ENCODE measurements at places on chromosomes 2 and 18. TPM values are rescaled to one million over a fixed set of nuclear protein-coding genes. Genes with fewer than 3 reads are reported as not detected.

GRCh38 chr2:59249441-59250306, 1008.5 kb upstream of the FANCL start:
- DNase-seq = no peak

- no peak for DNase-seq
Observed at GRCh38 chr18:76573325-76574025, 78.4 kb upstream of the ZNF516 start.

GRCh38 chr2:201600906-201601305, 42.4 kb downstream of the TMEM237 start:
- no peak for DNase-seq

The FOXD4L1 gene
- polyA plus RNA-seq = 2.6 TPM

The BOK gene
- 46.0 TPM for polyA plus RNA-seq

GRCh38 chr2:150274108-150274507, 213.4 kb downstream of the RND3 start:
- no peak for DNase-seq

- DNase-seq = no peak
Observed at GRCh38 chr2:231671270-231672050, 36.9 kb upstream of the PTMA start.

DNA sequence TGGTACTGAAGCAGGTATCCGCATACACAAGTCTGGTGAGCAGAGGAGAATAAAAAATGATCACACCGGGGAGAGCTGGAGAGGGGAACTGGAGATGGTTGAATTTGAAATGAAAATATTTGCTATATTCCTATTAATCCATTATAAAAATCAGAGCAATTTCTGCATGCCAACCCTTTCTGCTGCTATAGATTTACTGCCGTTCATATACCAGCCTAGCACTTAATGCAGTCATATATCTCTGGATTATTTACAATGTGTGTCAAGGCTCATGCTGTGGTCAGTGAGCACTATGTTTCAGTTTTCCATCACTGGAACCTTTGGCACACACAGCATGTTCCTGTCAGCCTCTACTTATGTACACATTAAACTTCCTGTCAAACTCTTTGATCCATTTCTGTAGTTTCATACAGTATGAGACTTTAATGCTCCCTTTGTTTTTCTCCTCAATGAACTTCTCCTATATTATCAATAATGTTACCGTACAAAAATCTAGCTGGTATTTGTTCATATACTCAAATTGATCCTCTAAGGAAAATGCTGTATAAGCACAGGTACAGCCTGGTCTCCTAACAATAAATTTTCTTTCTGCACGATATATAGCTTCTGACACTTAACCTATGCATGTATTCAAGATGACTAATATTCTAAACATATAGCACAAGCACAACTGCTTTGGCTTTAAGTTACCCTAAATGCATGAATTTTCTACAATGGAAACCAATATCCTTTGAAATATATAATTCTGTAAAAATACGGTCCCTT, 36.7 kb downstream of the FANCL start:
- no peak for DNase-seq

DNA sequence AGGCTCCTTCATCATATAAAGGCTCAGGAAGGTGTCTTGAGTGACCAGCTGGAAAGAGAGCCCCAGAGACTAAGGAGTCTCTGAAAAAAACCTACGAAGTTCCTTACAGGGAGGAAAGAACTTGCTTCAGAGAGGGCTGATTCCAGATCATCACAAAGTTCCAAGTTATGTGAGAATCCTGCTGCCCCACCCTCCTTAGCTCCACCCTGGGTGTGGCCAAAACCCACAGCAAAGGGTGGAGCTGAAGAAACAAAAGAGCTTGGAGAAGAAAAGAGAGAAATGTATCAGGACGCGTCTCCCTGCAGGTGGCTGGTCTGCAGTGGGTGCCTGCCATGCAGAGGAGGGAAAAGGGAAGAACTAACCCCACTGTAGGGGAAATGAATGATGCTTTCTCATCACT, 32.8 kb upstream of the ZNF396 start:
- no peak for DNase-seq

- no peak for DNase-seq
Observed at GRCh38 chr18:10153924-10154752, 240.3 kb downstream of the VAPA start.

GRCh38 chr2:28707592-28707991, 44.0 kb upstream of the PPP1CB start:
- no peak for DNase-seq

The ALK gene
- 0.12 TPM for polyA plus RNA-seq

GRCh38 chr2:86054535-86055082, 51.1 kb downstream of the POLR1A start:
- no peak for DNase-seq

DNA sequence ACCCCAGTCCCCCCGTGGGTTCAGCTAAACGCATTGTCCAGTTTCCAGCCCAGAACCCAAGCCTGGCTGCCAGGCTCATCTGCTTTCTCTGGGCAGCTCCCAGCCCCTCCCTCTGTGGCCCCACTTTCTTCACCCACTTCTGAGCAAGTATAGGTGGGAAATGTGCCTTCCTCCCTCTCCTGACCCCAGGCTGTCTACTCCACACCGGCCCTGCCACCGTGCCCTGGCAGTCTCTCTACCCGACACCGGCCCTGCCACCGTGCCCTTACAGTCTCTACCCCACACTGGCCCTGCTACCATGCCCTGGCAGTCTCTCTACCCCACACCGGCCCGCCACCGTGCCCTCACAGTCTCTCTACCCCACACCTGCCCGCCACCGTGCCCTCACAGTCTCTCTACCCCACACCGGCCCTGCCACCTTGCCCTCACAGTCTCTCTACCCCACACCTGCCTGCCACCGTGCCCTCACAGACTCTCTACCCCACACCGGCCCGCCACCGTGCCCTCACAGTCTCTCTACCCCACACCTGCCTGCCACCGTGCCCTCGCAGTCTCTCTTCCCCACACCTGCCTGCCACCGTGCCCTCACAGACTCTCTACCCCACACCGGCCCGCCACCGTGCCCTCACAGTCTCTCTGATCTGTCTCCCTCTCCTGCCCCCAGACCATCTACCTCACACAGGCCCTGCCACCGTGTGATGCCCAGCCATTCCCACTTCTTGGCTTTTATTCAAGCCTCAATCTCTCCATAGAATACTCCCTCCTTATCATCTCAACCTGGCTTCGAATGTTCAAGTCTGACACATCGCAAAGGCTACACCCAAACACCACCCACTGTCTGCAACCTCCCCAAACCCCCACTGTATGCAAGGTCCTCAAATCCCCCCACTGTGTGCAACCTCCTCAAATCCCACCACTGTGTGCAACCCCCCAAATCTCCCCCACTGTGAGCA, 108.9 kb downstream of the TPO start:
- DNase-seq = no peak

DNA sequence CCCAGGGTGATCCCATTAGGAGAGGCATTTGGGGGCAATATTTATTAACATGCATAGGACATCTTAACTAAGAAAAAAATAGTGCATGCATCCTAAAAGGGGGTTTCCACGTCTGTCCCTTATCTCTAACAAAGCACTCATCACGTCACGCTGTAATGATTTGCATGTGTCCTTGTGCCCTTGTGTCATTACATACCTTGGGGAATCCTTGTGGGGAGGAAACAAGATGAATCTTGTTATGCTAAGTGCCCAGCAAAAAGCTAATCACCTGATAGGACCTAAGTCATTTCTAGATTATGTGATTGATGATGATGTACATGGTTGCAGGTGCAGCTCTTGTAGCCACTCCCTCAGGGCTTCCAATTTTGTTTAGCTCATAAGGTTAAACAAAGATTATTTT, 250.9 kb downstream of the FBXO15 start:
- DNase-seq = no peak

GRCh38 chr2:203690117-203690431, 16.4 kb upstream of the CD28 start:
- DNase-seq = no peak

The HTR2B gene
- not detected for polyA plus RNA-seq

The SCTR gene
- 0.79 TPM for polyA plus RNA-seq

DNA sequence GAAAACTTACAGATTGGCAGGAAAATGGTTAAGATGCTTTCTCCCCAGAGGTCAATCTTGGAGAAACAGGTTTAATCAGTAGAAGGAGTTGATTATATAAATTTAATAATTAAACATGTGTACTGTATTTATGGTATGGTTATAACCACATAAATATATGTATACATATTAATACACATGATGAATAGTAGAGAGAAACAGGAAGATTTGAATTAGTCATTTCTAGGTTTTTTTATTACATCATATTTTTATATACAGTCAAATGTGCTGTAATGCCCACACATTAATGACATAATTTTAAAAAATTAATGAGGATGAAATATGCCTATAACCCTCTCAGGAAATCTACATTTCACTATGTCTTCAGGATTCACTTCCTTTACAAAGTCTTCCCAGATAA, 229.7 kb downstream of the IKZF2 start:
- no peak for DNase-seq

DNA sequence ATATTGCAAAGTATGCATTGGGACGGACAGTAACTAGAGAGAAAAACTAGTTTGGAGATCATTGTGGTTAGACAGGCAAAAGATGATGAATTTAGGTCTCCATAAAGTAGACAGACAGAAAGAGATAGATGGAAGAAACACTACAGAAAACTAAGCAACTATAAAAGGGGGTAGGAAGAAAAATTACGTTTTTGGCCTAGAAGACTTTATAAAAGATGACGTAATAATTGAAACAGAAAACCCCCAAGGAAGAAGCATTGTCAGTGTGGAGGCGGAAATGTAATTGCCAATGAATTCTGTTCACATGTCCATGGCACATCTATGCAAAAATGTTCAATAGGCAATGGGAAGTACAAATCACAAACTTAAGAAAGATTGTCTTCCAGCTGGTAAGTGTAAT, 1211.5 kb upstream of the ZEB2 start:
- no peak for DNase-seq

DNA sequence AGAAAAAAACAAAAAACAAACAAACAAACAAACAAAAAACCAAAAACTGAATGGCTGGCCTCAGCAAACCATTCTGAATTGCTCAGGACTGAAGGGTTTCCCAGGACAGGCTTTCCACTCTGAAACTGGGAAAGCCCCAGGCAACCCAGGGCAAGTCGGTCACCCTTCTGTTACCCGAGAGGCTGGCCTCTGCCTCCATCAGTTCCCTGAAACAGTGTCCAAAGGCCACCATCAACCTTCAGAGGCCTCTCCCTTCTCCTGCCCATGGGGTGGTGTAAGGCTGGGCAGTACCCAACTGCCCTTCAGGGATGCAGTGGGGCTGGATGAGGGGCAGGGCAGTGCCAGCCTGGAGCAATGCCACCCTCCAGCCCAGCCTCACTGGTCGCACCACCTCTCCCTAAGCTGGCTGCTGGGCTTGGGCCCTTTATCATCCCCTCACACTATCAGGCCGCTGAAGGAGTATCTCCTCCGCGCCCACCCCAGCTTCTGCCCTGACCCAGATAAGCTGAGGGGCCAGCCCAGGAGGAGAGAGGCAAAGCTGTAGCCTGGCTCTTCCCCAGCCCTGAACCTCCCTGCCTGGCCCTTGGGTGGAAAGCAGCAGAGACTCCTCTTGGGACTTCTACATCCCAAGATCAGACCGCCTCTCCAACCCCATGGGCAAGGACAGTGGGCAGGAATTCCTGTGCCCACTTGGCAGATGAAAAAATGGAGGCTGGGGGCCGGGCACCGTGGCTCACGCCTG, 35.9 kb downstream of the ZFP36L2 start:
- DNase-seq = no peak
